ENCODE measurements at places on chromosomes 5 and 9. TPM values are rescaled to one million over a fixed set of nuclear protein-coding genes. Genes with fewer than 3 reads are reported as not detected.

The TTF1 gene
- 14.5 TPM for total RNA-seq

- no peaks in the 10 kb centered on the region for H3K27me3 ChIP-seq
- no peaks in the 10 kb centered on the region for H3K36me3 ChIP-seq
- H3K4me1 ChIP-seq: no peaks in the 10 kb centered on the region
Observed at GRCh38 chr9:1071730-1072129, 21.6 kb downstream of the DMRT2 start.

DNA sequence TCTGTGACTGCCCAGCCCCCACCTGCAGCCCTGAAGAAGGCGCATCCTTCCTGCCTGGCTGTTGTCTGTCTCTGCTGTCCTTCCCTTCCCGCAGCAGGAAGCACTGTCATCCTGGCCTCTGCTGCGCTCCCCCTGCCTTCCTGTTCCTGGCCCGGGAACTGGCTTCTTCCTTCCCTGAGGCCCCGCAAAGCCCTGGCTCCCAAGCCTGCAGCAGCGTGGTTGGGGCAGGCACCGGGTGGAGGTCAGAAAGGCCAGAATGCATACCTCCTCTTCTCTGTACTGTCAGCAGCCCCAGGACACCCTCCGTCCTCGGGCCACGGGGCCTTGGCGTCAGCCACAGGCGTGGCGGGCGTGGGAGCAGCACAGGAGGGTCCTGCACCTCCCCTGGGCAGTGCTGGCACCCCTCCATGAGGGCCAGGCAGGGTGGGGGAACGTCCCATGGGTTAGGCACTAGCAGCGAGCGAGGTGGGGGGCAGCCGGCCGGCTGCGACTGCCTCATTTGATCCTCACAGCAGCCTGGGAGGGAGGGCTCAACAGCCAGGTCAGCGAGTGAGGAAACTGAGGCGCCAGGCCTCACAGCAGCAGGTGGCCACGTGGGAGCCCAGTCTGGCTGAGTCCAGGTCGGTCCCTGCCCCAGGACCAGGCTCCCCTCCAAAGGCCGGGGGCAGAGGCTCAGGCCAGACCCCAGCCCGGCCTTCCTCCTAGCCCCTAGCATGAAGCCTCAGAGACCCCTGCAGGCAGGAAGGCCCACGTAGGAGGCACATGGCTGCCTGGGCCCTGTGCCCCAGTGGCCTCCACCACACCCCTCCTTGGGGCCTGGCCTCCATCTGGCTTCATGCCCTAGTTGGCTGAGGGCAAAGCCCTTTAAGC is 9.4 kb downstream of the FLT4 start:
- H3K4me1 ChIP-seq: peaks cover 9% of the 10 kb centered on the region
- no peak overlapping the region for H3K27ac ChIP-seq
- peaks cover 6% of the 10 kb centered on the region for H3K27me3 ChIP-seq

DNA sequence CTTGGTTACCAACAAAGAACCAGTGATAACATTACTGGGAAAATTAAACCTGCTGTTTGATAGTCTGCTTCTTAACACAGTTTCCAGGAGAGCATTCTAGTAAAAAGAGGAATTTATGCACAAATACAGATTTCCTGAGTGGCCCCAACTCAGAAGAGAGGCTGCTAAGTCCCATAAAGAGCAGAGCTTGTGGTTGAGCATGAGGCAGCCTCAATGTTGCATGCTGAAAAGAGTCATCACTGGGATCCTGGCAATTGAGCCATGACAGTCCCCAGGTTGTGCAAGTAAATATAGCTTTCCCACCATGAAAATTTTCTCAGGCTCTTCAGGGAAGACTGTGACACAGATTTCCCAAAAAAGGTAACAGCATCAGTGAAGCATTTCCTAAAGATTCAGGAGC is 47.5 kb upstream of the ADRB2 start:
- no peak overlapping the region for H3K4me3 ChIP-seq
- H3K27ac ChIP-seq: no peak overlapping the region
- no peaks in the 10 kb centered on the region for H3K4me1 ChIP-seq
- DNase-seq: no peak
- no peaks in the 10 kb centered on the region for H3K27me3 ChIP-seq

Measured in spinal cord (tissue), 10 donors.